CD8-positive, alpha-beta memory T cell (primary cell): ENCODE measurements at places on chromosomes 5 and 9.

- DNase-seq = no peak
Measured at GRCh38 chr9:7056254-7056653, 298.5 kb downstream of the KDM4C start.

DNA sequence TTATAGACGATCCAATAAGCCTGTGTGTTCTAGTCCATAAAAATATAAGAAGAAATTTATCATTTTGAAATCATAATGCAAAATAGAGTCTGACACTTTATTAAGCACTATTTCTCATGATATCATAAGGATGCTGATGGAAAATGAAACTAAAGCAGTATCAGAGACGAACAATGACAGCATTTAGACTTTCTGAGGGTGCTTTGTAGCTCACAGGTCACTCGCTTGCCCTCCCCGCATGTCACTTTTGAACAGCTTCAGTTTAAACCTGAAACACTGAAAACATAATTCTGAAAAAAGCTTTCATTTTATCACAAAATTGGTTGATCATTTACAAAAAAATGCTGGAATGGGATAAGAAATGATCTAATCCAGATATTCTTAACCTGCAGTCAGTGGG is 247.1 kb downstream of the EBF1 start:
- no peak for DNase-seq

GRCh38 chr9:30774326-30774725 is 1610.1 kb upstream of the ACO1 start:
- DNase-seq = no peak

- no peak for DNase-seq
Measured at GRCh38 chr9:81772144-81772543, 82.8 kb upstream of the TLE1 start.

- DNase-seq = no peak
Measured at GRCh38 chr9:110604171-110604601, 24.6 kb upstream of the SVEP1 start.

- no peak for DNase-seq
Measured at GRCh38 chr9:68872026-68872501, 141.8 kb downstream of the PRKACG start.

DNA sequence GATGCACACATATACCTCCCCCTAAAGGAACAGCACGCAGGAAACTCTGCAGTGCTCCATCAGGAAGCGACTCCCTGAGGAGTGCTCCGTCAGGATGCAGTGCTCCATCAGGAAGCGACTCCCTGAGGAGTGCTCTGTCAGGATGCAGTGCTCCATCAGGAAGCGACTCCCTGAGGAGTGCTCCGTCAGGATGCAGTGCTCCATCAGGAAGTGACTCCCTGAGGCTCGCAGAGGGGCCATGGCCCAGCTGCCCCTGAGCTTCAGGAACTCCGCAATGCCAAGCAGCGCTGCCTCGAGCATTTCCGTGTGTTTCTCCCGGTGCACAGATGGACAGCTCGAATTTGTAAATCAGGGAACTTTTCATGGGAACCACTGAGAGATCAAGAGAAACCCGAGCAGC is 88.1 kb downstream of the PAX5 start:
- DNase-seq = no peak

DNA sequence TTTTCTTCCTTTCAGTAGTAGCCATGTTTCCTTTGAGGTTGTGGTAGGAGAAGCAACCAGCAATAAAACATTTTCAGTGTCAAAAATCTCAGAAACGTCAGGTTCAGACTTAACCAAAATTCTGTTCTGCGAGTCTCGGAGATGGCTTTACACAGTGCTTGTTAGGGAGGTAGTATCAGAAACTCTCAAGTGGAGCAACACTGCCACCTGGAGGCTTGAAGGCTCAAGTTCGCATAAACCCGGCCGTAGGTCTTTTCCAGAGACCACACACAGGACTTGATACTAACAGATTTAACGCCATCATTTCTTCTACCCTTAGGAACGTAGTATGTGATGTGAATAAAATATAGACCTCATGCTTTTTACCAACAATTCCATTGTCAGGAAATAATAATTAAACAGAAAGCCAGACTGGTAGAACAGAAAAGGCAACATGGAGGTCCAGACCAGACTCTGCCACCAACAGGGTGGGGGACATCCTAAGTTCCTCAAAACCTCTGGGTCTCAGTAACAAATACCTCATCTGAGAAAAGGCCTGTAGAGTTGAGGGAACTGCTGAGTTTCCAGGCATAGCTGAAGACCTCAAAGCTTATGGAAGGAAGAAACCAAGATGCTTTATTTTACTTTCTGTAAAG is 8.5 kb downstream of the PTGER4 start:
- DNase-seq = peak; percentile 83

- no peak for DNase-seq
Measured at GRCh38 chr5:175712681-175713085, 54.8 kb downstream of the HRH2 start.

GRCh38 chr9:71036501-71036900 is 84.9 kb downstream of the TRPM3 start:
- DNase-seq = no peak

- no peak for DNase-seq
Measured at GRCh38 chr5:116411101-116411571, 163.5 kb downstream of the SEMA6A start.

DNA sequence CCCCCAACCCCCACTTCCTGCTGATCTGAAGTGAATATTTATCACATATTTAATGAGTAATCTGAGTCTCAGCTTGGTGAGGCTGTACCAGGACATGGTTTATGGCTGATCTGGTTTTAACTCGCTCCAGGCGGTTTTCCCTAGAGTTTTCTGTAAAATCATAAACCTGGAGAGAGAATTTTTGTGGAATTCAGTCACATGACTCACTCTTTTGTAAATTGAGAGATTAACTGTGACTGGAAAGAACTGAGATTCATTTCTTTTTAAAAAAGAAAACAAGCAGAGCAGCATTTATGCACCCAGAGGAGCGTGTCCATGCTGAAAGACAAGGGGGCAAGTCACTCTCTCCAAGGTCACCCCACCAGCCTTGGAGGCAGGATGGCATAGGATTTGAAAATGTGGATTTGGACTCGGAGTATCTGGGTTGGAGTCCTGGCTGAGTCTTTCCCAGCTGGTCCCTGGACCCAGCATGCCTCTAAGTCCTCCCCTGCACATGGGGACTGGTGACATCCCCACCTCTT is 81.8 kb downstream of the ZNF618 start:
- DNase-seq = no peak

GRCh38 chr9:126347093-126347492 is 20.5 kb downstream of the MVB12B start:
- no peak for DNase-seq

DNA sequence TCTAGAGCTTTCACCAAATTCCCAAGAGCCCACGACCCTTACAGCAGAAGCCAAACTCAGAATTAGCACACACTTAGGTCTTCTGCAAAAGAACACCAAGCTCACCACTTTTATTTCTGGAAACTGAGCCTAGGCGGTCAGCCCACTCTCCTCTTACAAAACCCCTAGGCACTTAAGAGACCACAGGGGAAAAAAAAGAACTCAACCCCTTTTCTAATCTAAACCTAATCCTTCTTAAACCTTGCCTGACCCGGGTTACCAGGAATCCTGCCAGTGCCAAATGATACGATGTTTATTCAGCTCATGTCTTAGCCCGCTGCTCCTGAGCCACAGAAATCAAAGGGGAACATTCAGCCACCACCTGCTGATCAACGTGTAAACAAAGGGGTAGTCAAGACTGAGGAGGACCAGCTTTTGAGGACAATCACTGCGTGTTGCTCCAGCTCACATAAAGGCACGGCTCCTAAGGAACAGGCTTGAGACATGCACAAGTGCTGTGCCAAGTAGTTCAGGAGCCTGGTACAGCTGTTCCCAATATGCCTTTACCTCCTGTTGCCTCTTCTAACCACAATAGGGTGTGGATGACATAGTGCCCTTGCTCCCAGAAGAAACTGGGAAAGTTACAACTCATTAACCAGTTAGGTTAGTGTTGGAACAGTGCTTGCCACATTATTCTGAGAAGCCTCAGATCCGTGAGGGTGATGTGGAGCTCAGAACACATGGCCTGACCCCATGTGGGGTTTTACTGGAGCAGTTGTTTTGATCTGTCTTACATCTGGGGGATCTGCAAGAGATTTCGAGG is 49.3 kb downstream of the ZFAND5 start:
- DNase-seq = no peak

GRCh38 chr9:38018958-38019602 is 49.9 kb downstream of the SHB start:
- no peak for DNase-seq

DNA sequence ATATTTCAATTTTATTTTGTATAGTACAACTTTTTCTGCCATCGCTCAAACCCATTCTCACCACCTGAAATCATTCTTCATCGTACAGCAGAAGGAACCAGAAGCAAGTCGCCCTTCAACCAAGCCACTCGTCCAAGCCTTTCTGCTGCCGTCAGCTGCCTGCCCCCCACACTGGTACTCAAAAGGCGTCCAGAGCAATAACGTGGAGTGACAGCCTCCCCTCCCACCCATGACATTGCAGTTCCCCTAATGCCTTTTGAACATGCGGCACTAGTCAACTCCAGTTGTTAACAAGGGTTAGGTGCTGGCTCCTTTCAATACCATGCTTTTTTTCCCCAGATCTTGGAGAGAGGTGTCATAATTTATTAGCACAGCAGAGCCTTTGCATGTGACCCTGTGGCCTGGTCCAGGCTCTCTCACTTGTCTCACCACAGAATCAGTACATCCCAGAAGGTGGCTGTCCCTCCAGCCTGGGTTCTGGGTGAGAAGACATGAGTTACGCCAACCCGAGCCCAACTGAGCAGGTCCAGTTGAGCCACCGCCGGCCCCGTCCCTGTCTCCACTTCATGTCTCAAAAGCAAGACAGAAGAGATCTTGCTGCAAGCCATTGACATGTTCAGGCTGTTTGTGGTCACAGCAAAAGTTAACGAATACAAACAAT is 20.4 kb upstream of the MED10 start:
- no peak for DNase-seq
